ENCODE measurements at places on chromosomes 12 and 14.
A peak's percentile ranks its signal among the peaks of the same experiment; 100 is the strongest.

- DNase-seq, result no peak
Measured at GRCh38 chr12:122545855-122546254, 18.8 kb downstream of the KNTC1 start.

DNA sequence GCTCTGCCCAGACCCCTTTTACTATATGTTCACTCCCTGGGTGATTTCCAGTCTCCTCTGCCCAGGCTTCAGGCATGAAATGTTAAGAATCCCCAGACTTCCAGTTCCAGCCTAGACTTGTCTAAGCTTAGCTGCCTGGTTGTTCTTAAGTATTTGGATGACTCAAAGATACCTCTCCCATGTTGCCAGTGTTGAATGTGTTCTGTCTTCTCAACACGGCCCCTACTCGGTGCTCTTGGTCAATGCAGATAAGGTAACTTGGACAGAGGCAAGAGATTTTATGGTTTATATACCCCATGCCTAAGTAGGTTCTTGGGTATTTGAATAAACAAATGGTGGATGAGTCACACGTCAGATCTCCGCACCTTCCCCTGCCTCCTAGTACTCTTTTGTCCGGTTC, 13.6 kb downstream of the PIWIL1 start:
- DNase-seq, result no peak

- no peak for DNase-seq
Measured at GRCh38 chr12:6871052-6871957, 1.8 kb downstream of the SPSB2 start.

- DNase-seq, result no peak
Measured at GRCh38 chr12:108519558-108519957, 4.5 kb downstream of the FICD start.

- no peak for DNase-seq
Measured at GRCh38 chr12:69880571-69880970, 55.5 kb downstream of the MYRFL start.

- DNase-seq, result no peak
Measured at GRCh38 chr14:102924632-102925588, 2.4 kb downstream of the AMN start.

GRCh38 chr12:10175846-10176636, 2.8 kb upstream of the TMEM52B start:
- DNase-seq, result no peak

DNA sequence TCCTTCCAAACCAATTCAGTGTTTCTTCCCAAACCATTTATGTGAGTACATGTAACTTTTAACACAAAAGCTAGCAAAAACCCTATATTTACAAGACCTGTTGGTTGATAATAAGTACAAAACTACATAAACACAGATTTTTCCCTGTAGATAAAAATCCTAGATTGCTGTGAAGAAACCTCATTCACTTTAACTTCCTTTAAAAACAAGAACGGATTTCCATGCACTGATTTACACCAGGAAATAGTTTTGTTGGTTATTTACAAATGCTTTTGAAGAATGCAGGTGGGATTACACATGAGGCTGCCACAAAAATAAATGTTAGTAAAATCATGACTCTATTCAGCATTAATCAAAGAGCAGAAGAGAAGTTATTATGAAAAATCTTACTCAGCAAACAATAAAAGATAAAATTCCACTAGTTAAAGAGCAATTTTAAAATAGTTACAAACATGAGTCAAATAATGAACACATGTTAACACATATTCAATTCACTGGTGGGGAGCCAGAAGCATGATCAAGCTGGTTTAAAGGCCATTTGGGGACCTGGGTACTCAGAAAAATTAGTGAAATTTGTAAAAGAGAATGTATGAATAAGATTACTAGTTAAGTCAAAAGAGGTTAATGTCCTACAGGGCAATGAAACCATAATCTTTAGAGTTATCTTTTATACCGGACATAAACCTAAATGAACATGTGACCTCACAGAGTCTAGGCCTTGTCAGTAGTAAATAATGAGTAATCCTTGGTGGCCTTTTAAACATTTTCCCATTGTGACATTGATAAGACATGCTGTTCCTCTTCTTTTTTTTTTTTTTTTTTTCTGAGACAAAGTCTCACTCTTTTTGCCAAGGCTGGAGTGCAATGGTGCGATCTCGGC, 79.9 kb downstream of the PHLDA1 start:
- no peak for DNase-seq

- no peak for DNase-seq
Measured at GRCh38 chr14:61444215-61444768, 122.9 kb downstream of the PRKCH start.

- no peak for DNase-seq
Measured at GRCh38 chr12:27843714-27844245, 63.7 kb upstream of the MANSC4 start.

- DNase-seq, result no peak
Measured at GRCh38 chr12:97982684-97983083, 520.1 kb downstream of the RMST start.

DNA sequence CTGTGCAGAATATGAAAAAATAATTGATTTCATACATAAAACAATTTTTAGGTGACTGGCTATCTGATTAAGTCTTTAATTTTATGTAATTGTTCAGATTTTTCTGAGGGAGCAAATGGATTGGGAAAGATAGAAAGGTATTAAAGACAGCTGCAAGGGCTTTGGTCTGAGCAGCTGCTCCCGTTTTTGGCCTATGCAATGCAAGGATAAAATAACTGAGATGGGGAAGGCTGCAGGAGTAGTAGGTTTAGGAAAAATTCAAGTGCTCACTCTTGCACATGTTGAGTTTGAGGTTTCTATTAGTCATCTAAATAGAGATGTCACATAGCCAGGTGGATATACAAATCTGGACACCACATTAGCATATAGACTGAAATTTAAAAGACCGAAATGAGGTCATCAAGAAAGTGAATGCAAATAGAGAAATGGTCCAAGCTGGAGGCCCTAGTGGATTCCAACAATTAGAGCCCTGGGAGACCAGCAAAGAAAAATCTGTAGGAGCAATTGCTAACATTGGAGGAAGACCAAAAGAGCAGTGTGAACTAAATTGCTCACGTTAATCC, 144.0 kb downstream of the PPFIA2 start:
- DNase-seq, result peak; percentile 24

GRCh38 chr12:104485651-104486362, 29.1 kb downstream of the CHST11 start:
- no peak for DNase-seq

DNA sequence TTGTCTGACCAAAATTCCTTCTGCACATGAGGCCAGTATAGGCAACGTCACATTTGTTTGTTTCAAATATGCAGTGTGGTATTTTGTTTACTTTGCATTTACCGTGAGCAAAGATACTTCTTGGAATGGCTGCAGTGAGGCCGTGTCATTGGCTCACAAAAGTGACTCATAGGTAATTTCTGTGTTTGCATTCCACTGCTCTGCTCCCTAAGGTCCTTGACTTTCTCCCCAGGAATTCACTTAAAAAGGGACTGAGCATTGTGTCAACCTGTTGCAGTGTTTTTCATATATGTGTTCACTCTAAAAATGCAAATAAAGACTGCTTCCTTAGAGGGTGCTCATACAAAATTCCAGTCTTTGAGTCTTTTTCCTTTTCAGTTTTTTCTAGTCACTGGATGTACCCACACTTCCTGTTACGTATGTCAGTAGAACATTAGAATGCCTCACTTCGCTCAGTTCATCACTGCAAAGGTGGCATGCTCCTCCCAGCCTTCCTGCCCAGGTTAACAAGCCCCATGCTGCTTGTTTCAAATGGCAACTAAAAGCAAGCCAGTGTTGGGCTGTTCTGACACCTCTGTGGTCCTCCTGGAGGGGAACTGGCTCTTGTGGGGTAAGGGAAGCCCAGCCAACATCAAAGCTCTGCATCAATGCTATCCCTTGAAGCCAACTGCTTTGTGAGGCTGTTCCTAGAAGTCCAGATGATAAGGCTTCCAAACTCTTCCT, 9.1 kb downstream of the C12orf76 start:
- DNase-seq, result no peak

DNA sequence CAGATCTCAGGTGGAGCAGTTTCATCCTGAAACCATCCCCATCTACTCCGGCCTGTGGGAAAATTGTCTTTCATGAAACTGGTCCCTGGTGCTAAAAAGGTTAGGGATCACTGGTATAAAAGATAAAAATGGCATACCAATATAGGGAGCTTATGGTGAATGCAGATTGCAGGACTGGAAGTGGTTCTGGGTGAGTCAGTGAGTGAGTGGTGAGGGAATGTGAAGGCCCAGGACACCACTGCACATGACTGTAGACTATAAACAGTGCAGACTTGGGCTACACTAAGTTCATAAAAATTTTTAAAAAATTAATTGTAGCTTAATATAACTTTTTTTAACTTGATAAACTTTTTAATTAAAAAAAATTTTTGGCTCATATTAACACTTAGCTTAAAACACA, 67.0 kb upstream of the RD3L start:
- DNase-seq, result no peak

- no peak for DNase-seq
Measured at GRCh38 chr12:89047856-89048418, 304.4 kb downstream of the DUSP6 start.

GRCh38 chr14:91138511-91139359, 24.9 kb downstream of the DGLUCY start:
- DNase-seq, result no peak

DNA sequence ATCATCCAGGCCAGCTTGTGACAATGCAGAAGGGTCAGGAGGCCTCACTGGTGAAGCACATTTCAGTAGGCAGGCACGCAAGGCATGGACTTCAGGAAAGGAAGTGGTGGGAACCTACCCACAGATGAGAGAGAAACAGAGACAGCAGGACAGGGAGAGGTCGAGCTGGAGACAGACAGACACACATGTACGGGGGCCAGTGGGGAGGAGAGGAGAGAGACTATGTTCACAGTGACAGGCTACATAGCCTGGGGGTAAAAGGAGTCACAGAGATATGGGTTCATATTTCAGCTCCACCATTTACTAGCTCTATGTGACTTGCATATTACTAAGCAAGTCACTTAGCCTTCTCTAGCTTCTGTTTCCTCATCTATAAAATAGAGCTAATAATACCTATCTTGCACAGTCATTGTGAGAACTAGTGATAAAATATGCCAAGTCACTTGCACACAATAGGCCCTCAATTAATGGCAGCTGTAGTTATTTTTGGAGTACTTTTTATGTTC, 91.1 kb upstream of the FUT8 start:
- DNase-seq, result no peak

DNA sequence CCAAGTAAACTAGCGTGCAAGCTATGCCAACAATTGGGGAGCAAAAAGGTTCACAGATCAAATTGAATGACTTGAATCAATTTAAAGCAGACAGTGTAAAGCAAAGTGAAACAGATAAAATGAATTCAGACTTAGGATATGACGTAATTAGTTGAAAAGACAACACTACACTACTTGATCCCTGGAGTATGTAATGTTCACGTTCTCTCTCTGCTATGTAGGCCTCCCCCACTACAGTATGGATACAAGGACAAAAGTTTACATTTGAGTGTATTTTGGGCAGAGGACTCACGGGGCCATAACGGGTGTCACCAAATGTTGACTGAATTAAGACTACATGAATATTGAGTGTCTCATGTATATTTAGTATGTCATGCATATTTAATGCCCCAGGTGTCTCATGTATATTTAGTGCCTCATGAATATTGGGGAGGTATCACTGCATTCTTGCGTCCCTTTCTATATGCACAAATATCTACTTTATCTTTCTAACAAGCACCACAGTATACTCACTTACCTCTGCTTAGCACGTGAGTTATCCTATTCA, 44.5 kb downstream of the RERGL start:
- DNase-seq, result no peak

- DNase-seq, result no peak
Measured at GRCh38 chr12:51480978-51481377, 56.3 kb downstream of the SLC4A8 start.

GRCh38 chr12:12086973-12087692, 16.4 kb downstream of the BCL2L14 start:
- no peak for DNase-seq

GRCh38 chr12:53937099-53937498, 1.5 kb upstream of the HOXC13 start:
- DNase-seq, result no peak

GRCh38 chr14:106141242-106142220, 615.1 kb downstream of the TMEM121 start:
- no peak for DNase-seq

- no peak for DNase-seq
Measured at GRCh38 chr12:243381-243780, 19.3 kb downstream of the SLC6A13 start.

- no peak for DNase-seq
Measured at GRCh38 chr14:87387806-87388205, 605.2 kb downstream of the GALC start.

- no peak for DNase-seq
Measured at GRCh38 chr14:99475179-99475578, 5.5 kb downstream of the SETD3 start.

DNA sequence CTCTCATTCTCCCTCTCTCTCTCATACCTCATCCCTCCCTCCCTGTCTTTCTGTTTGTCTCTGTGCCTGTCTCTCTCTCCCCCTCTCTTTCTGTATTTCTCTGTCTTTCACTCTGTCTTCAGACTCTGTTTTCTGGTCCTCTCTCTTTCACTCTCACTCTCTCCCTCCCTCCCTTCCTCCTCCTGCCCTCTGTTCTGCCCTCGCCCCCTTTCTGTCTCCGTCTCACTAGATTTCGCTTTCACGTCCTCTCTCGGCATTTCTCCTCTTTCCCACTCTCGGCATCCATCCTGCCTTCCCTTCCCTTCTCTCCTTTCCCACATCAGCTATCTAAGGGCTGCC, 183.0 kb downstream of the PHETA1 start:
- DNase-seq, result no peak

DNA sequence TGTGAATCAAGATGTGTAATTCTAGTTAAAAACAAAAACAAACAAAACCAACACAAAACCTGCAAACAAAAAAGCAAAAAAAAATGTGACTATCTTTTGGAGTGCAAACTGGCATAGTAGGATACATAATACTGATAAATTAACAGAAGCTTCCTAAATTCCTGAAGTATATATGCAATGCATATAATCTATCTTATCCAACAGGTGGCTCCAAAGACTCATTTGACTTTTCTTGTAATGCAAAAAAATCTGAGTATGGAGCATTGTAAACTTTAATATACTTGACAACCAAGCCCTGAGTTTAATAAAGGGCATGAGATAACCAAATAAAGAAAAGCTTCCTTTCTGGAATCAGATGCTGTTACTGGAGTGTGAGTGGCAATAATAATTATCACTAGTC, 1003.6 kb downstream of the FSCB start:
- DNase-seq, result no peak

GRCh38 chr12:29510591-29511185, 13.2 kb upstream of the OVCH1 start:
- no peak for DNase-seq

DNA sequence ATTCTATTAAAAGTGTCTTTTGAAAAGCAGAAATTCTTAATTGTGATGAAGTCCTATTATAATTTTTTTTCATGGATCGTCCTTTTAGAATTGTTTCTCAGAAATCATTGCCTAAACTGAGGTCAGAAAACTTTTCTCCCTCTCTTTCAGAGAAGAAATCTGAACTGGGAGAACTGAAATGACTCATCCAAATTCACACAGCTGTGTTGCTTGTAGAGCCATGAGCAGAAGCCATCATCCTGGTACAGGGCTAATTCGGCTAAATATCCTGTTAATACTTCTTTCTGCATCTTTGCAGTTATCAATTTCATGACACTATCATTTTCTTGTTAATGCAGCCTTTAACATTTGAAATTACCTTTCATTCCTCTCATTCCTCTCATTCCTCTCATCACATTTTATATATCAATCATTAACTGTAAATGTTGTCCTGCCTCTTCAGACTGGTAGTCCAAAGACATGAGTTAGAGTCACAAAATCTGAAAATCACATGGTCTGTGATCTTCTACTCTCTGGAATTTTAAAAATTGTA, 15.5 kb downstream of the SLC15A5 start:
- DNase-seq, result no peak

Measured in SHP77 treated with DMSO at 0.1 percent for 48 hours (cell line).